ENCODE measurements at places on chromosomes 13 and 19.

GRCh38 chr13:102548811-102549210 is 48.0 kb upstream of the TPP2 start:
- DNase-seq = no peak

DNA sequence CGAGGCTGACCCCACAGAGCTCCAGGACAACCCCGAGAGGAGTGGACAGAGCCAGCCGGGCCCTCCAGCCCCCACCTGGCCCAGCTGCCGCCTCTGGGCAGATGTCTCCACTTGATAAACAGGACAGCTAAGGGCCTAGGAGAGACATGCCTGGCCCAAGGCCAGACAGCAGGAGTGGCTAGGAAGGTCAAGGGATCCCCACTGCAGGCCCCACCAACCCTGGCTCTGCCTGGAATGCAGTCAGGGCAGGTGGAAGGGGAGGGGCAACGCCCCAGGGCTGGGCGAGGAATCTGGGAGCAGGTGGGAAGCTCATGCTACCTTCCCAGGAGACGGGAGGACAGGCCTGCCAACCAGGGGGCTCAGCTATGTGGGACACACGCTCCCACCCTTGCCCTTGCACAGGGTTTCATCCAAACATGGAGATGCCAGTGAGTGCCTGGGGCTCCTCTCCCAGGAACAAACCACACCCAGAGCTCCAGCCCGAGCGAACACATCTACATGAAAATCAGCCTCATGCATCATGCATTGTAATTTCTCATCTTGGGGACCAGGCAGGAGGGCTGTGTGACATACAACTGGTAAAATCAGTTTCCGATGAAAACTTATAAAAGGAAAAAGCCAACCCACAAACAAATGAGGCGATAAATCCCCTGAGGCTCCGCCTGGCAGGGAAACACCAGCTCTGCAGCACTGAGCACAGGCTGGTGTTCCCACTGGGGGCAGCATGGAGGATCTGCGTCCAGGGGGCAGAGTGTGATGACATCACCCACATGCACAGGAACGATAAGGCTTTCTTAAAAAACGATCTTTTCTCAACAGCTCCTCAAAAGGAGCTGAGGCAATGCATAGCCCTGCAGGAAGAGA is 25.0 kb downstream of the SH3GL1 start:
- DNase-seq = peak; percentile 67

- no peak for DNase-seq
Observed at GRCh38 chr19:36244066-36244465, 29.2 kb downstream of the ZNF146 start.

- no peak for DNase-seq
Observed at GRCh38 chr13:31221057-31221456, 21.3 kb downstream of the B3GLCT start.

DNA sequence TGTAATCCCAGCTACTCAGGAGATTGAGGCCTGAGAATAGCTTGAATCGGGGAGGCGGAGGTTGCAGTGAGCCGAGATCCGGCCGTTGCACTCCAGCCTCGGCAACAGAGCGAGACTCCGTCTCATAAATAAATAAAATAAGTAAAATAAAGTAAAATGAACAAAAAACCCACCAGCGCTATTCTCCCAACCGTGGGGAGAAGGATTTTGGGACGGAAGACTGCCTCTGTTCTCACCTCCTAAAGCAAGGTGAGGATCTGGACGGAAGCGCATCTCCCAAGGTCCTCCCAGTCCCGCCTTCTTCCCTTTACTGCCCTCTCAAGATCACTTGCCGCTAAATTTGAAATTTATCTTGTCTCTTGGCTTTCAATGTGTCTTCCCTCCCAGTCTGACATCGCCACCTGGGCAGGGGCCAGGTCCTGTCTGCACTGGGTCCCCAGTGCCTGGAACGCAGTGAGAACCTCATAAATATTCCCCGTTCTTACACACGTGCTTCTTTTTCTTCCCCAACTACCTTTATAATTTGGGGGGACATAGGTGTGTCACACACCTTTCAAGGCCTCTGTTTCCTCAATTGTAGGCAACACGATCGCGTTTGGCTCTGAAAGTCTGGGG is 1.2 kb upstream of the DNAJB1 start:
- DNase-seq = no peak

Data from pancreas (tissue), 10 donors.